ENCODE measurements at places on chromosomes 12 and 14. TPM values are rescaled to one million over a fixed set of nuclear protein-coding genes. Genes with fewer than 3 reads are reported as not detected.

The CHMP4A gene
- 34.3 TPM for total RNA-seq

The PTHLH gene
- total RNA-seq, result 4.7 TPM

- H3K27ac ChIP-seq, result no peak overlapping the region
- H3K36me3 ChIP-seq, result peaks cover 18% of the 10 kb centered on the region
- H3K4me1 ChIP-seq, result peaks cover 28% of the 10 kb centered on the region
Observed at GRCh38 chr12:13088496-13088895, 15.0 kb downstream of the GSG1 start.

GRCh38 chr12:123070267-123071081, 80.4 kb downstream of the PITPNM2 start:
- H3K27me3 ChIP-seq, result peaks cover 11% of the 10 kb centered on the region
- peaks cover 12% of the 10 kb centered on the region for H3K36me3 ChIP-seq
- H3K27ac ChIP-seq, result no peak overlapping the region

DNA sequence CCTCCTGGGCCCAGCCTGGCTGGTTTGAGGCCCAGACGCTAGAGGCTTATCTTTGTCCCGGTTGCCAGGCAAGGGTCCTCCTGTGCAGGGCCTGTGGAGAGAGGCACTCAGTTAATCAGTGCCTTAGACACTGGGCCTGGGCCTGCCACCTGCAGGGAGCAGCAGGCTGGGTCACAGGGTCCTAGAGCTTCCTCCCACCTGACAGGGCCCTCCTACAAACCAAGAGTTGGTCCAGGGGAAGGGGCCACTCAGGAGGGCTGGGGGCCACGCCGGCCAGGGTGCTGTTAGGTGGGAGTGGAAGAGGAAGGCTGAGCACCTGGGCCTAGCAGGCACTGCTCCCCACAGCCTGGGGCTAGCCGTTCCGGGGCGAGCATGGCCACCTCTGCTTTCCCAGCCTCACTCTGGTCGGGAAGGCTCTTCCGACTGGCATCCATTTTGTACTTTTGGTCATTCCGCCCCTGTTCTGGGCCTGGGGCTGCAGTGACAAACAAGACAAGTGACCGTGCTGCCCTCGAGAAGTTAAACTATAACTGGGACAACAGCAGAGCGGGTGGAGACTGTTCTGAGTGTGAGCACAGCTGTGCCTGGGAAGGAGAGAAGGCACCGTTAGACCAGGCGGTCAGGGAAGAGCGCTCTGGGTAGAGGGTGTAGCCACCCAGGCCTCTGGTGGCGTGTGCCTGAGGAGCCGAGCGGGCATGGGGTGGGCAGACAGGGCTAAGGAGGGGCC, 27.2 kb downstream of the FBRSL1 start:
- H3K36me3 ChIP-seq, result peaks cover 16% of the 10 kb centered on the region
- no peak for DNase-seq
- no peak overlapping the region for H3K4me3 ChIP-seq
- H3K27ac ChIP-seq, result no peak overlapping the region

The LALBA gene
- not detected for total RNA-seq

DNA sequence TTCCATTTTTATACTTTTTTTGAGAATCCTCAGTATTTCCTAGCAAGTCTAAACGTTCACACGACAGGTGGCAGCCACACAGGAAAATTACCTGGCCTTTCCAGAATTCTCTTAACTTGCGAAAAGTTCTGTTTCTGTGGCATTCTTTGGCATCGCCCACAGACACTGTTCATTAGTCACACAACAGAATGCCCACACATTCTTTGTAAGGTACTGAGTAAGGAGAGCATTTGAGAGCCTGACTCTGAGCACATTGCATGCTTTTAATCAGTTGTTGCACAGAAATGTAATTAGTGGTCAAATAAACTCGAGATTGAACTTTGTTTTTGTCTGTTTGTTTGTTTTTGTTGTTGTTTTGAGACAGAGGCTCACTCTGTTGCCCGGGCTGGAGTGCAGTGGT, 52.4 kb downstream of the LMNTD1 start:
- no peak overlapping the region for H3K4me3 ChIP-seq
- H3K27me3 ChIP-seq, result no peaks in the 10 kb centered on the region
- no peaks in the 10 kb centered on the region for H3K36me3 ChIP-seq
- DNase-seq, result no peak

The LRP1-AS gene
- 0.46 TPM for total RNA-seq

The TPH2 gene
- 0.10 TPM for total RNA-seq

- no peaks in the 10 kb centered on the region for H3K4me1 ChIP-seq
- no peaks in the 10 kb centered on the region for H3K27me3 ChIP-seq
- no peaks in the 10 kb centered on the region for H3K36me3 ChIP-seq
- DNase-seq, result no peak
Observed at GRCh38 chr14:59037086-59037485, 151.4 kb upstream of the DAAM1 start.

DNA sequence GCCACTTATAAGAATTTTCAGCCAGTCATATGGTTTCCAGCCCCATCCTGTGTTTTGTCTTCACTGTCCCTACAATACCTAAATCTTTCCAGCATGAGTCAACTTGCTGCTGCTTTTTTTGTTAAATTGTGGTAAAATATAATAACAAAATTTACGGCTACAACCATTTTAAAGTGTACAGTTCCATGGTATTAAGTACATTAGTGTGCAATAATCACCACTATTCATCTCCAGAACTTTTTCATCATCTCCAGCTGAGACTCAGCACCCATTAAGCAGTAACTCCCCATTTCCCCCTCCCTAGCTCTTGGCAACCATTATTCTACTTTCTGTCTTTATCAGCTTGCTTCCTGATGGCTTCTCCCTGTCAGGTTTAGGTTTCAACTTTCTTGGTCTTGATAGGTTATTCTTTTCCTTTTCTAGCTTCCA, 39.1 kb downstream of the FRS2 start:
- H3K27ac ChIP-seq, result no peak overlapping the region
- no peaks in the 10 kb centered on the region for H3K36me3 ChIP-seq
- H3K4me3 ChIP-seq, result no peak overlapping the region
- H3K4me1 ChIP-seq, result peaks cover 12% of the 10 kb centered on the region
- no peak for DNase-seq
- H3K27me3 ChIP-seq, result no peaks in the 10 kb centered on the region

The KLRC2 gene
- total RNA-seq, result not detected

The MLEC gene
- total RNA-seq, result 124 TPM

DNA sequence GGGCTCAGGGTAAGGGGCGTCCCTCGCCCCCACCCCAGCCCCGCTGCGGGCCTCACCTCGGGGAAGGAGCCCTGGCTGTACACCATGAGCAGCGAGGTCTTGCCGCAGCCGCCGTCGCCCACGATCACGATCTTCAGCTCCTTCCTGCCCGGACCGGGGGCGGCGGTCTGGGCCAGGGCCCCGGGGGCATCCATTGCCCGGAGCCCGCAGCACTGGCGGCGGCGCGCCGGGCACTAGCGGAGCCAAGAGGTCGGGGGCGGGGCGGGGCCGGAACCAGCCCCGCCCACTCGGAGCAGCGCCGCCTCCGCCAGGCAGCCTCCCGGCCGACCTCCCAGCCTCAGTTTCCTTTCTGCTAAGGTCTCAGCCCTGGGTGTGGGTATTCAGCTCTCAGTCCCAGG, at the start of gene RHOF:
RHOF (minus strand) TSS at position 249 of the 398 bp plus-strand sequence; CDS start at position 194, 55 bp downstream.
- peaks cover 40% of the 10 kb centered on the region for H3K4me1 ChIP-seq
- H3K36me3 ChIP-seq, result peaks cover 11% of the 10 kb centered on the region
- peak within 1 kb of the TSS; percentile 44 for H3K4me3 ChIP-seq

The GLI1 gene
- 0.77 TPM for total RNA-seq

GRCh38 chr12:31531893-31532292, 59.0 kb downstream of the DENND5B start:
- no peak overlapping the region for H3K27ac ChIP-seq
- H3K36me3 ChIP-seq, result no peaks in the 10 kb centered on the region
- H3K4me3 ChIP-seq, result no peak overlapping the region
- DNase-seq, result no peak
- H3K27me3 ChIP-seq, result peaks cover 2% of the 10 kb centered on the region

The PRKAB1 gene
- 28.5 TPM for total RNA-seq

The KCNJ8 gene
- total RNA-seq, result 0.23 TPM

All from endothelial cell (in vitro differentiated cells).